ENCODE measurements at places on chromosomes 3 and 15.

- DNase-seq = no peak
Measured at GRCh38 chr15:32856753-32857152, 138.9 kb downstream of the GREM1 start.

DNA sequence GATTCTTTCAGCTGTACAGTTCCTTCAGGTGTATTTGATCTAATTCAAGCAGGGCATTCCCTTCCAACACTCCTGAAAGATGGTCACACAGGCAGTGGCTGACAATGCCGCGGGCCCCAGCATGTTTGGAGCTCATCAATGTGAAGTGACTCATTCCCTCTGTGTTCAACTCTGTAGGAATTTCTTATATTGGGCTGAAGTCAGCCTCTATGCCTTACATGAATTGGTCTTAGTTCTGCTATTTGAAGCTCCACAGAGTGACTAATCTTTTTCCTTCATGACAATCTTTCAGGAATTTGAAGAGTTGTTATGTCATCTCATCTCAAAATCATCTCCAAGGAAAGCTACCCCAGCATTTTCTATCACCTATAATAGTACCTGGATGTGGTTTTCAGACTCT, 142.5 kb upstream of the C2CD4B start:
- DNase-seq = no peak

- DNase-seq = no peak
Measured at GRCh38 chr15:99668533-99669182, 64.6 kb downstream of the LYSMD4 start.

DNA sequence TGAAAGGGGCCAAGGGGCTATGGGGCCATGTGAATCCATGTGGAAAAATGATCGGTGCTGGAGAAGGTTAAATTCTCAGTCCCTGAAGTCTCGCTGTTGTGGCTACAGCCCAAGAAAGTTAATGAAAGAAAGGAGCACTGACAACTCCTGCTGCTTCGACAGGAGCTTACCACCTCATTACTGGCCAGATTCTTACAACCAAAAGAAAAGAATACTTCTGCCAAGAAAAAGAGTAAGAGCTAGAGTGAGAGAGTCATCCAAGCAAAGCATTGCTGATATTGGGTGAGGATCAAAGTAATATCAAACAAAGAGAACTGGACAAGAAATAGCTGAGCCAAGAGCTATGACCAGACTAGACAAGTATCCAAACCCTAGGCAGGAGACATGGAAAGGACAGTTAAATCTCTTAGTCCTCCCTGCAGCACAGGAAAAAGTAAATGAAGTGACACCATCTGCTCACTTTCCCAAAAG, 348.4 kb upstream of the PLSCR5 start:
- no peak for DNase-seq

DNA sequence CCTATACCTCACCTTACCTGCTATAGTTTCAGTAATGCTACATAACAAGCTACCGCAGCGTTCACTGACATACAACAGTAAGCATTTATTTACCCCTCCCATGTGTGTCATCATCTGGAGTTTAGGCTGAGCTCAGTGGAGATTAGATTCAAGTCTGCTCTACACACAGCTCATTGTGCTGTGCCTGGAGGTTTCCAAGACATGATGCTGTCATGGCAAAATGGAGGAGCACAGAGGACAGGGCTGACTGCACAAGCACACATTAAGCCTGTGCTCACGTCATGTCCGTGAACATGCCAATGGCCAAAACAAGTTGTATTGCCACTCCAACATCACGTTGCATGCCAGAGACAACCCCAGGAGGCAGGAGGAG, 333.8 kb upstream of the TRIM42 start:
- DNase-seq = no peak

DNA sequence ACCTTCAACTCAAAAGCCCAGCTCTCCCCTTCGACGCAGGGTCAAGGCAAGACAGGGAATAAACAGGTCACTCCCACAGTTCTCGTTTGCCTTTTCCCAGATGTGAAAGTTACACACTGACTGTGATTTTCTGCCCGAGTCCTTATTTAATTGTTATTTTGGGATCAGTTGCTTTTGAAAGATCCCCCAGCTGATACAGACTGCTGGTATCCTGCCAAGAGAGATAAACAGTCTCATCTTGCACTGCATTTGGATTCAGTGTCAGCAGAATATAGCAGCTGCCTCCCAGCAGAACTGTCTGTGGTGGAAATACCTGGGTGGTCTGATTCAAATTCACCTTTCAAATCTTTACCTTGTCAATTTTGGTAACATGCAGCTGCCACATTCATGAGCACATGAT, 56.0 kb upstream of the FAM3D start:
- no peak for DNase-seq

DNA sequence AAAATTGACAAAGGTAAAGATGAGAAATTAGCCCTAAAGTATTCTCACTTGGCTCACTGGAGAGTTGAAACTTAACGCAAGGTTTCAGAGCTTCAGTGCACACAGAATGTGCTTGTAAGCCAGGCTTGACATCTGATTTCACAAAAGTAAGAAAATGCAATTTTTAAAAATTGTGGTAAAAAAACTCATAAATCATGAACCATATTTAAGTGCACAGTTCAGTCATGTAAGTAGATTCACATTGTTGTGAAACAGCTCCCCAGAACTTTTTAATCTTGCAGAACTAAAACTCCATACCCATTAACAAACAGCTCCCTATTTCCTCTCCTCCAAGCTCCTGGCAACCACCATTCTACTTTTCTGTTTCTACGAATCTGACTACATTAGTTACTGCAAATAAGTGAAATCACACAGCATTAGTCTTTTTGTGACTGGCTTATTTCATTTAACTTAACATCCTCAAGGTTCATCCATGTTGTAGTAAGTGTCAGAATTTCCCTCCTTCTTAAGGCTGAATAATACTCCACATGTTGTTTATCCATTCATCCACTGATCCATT, 14.5 kb downstream of the RTP3 start:
- DNase-seq = no peak

DNA sequence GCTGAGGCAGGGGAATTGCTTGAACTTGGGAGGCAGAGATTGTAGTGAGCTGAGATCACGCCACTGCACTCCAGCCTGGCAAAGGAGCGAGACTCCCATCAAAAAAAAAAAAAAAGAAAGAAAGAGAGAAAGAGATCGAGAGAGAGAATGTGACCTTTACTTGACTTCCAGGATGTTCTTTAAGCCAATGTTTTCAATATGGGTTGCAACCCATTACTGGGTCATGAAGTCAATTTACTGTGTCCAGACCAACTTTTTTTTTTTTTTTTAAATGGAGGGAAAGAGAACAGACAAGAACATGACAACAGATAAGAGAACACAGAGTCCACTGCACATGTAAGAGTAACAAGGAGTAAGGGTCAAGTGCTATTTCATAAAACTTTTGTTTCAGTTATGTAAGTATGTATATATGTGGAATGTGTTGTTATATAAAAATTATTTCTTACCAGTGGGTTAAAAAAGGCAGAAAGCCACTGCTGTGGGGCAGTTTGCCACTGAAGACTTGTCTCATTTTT, 29.8 kb downstream of the RAB8B start:
- DNase-seq = no peak

DNA sequence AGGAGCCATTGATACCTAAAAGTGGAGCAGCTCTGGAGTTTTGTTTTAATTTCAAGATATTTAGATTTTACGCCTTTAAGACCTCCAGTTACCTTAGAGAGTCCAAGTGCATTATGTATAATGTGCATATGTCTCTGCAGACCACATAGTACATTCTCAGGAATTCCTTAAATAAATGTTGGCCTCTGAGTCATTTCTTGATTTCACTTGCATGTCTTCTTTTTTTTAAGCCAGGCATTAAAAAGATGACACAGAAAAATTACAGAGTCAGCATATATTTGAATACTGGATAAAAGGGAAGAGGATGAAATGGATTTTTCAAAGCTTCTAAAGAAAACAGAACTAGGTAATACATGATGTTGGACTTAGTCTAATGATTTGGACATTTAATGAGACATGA, 125.2 kb downstream of the TMCO5A start:
- no peak for DNase-seq

GRCh38 chr3:158830391-158830790, 28.5 kb downstream of the MFSD1 start:
- DNase-seq = no peak

DNA sequence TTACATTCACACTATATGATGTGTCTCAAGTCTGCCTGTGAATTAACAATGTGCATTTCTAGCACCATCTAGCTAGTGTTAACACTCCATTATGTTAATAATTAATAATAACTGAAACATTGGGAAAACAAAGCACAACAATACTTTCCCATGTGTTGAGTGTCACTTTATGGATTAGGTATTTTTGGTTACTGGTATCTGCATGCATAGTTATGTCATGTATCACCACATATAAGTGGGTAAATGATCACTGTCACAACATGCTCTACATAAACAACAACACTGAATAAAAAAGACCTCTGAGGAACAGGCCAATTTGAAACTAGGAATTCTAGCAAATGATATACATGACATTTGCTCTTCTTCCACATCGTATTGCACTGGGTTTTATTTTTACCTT, 74.7 kb downstream of the MLH1 start:
- DNase-seq = no peak

DNA sequence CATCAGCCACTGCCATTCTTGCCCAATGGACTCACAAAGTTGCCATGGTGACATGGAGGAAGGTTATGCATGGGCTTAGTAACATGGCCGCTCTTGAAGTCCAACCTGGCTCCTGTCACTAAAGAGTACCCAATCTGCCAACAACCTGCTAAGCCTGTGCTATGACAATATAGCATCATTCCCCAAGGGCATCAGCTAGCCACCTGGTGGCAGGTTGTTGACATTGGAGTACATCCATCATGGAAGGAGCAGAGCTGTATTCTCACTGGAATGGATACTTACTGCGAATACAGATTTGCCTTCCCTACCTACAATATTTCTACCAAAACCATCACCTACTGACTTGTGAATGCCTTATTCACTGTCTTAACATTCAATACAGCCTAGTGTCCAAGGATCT, 138.9 kb upstream of the RORA start:
- DNase-seq = no peak
